ENCODE measurements at places on chromosomes 4 and X. TPM values are rescaled to one million over a fixed set of nuclear protein-coding genes. Genes with fewer than 3 reads are reported as not detected.

- no peaks in the 10 kb centered on the region for H3K27me3 ChIP-seq
- no peak for DNase-seq
- H3K4me1 ChIP-seq: peaks cover 2% of the 10 kb centered on the region
- no peaks in the 10 kb centered on the region for H3K36me3 ChIP-seq
- H3K4me3 ChIP-seq: no peak overlapping the region
- H3K27ac ChIP-seq: no peak overlapping the region
Measured at GRCh38 chrX:19800821-19801374, 86.5 kb downstream of the SH3KBP1 start.

DNA sequence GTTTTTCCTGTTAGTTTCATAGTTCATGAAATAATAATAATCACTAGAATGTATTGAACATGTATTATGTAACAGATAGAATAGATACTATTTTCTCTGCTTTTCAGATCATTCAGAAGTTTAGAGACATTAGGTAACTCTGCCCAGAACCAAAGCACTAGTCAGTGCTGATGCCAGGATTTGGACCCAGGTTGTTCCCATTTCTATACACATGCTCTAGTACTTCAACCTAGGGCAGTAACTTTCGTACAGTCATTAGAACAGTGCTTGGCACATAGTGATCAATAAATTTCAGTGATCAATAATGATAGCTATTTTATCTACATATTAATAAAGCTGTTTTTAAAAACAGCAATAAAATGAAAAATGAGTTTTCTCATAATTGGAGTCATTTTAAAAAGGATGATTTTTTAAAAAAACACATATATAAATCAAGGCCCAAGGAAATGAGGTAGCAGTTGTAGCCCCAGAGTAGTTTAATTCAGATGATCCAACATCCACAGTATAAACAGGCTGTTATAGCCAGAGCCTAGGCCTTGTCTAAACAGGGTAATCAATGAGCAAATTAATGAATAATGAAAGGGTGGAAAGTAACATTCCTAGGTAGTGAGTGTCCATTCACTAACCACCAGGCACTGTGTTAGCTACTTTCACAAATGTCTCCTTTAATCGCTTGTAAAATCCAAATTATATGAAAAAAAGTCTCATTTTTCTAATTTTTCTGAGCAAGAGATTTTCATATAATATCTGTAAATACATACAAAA, 25.6 kb downstream of the TXK start:
- no peaks in the 10 kb centered on the region for H3K4me1 ChIP-seq
- H3K36me3 ChIP-seq: no peaks in the 10 kb centered on the region
- no peak for DNase-seq
- no peak overlapping the region for H3K4me3 ChIP-seq

DNA sequence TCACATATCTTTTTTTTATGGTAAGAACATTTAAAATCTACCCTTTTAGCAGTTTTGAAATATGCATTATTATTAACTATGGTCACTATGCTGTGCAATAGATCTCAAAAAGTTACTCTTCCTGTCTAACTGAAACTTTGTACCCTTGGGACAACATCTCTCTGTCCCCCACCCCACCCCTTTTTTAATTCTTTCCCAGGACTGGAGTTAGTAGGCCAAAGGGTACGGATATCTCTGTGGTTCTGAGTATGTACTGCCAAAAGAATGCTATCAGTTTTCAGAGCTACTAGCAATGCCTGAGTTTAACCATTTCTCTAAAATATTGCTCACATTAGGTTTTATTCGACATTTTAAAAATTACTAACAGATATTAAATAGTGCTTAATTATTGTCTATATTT, 4.7 kb upstream of the FAM241A start:
- H3K4me3 ChIP-seq: no peak overlapping the region
- H3K27me3 ChIP-seq: peaks cover 2% of the 10 kb centered on the region
- H3K4me1 ChIP-seq: no peaks in the 10 kb centered on the region
- no peak overlapping the region for H3K27ac ChIP-seq

GRCh38 chr4:39030725-39031124, 1.5 kb downstream of the TMEM156 start:
- H3K4me3 ChIP-seq: no peak overlapping the region
- H3K4me1 ChIP-seq: peaks cover 13% of the 10 kb centered on the region
- peak; percentile 41 for DNase-seq
- peak overlapping the region; percentile 66 for H3K27ac ChIP-seq
- H3K36me3 ChIP-seq: no peaks in the 10 kb centered on the region
- no peaks in the 10 kb centered on the region for H3K27me3 ChIP-seq

GRCh38 chr4:112954286-112954685, 95.2 kb upstream of the ANK2 start:
- no peaks in the 10 kb centered on the region for H3K4me1 ChIP-seq
- H3K27me3 ChIP-seq: no peaks in the 10 kb centered on the region
- no peak for DNase-seq
- H3K27ac ChIP-seq: no peak overlapping the region
- H3K4me3 ChIP-seq: no peak overlapping the region

Gene DGKK
- not detected for total RNA-seq

DNA sequence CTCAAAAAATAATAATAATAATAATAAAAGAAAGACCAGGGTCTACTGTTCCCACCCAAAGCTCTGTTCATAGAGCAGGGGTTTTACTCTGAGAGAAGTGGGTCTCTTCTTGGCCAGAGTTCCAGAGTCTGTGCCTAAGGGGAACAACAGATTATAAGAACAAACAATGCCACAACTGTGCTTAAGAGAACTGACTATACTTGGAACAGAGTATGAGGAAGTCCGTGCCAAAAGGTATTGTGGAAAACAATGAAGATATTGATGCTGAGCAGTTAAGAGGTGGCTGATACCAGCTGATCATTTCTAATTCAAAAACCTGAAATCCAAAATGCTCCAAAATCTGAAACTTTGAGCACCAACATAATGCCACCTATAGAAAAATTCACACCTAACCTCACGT, 229.6 kb downstream of the FBXO8 start:
- no peak overlapping the region for H3K27ac ChIP-seq
- no peaks in the 10 kb centered on the region for H3K36me3 ChIP-seq
- no peaks in the 10 kb centered on the region for H3K4me1 ChIP-seq
- no peaks in the 10 kb centered on the region for H3K27me3 ChIP-seq
- DNase-seq: no peak
- no peak overlapping the region for H3K4me3 ChIP-seq

DNA sequence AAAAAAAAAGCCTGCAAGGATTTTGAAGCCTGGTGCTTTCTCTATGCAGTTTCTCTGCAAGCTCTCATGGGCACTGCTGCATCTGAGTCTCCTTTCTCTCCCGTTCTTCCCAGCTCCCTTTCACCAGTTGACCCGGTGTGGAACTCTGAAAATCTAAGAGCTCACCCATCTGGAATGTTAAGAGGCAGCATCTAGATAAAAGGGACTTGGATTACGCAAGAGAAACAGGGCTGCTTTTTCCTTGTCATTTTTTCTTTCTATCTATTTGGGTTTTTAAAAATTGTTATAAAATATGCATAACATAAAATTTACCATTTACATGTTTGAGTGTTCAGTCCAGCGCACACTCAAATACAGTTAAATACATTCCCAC, 95.2 kb upstream of the RPS6KA3 start:
- peaks cover 6% of the 10 kb centered on the region for H3K4me1 ChIP-seq
- no peaks in the 10 kb centered on the region for H3K27me3 ChIP-seq
- peak; percentile 75 for DNase-seq
- no peaks in the 10 kb centered on the region for H3K36me3 ChIP-seq
- peak overlapping the region; percentile 89 for H3K27ac ChIP-seq
- no peak overlapping the region for H3K4me3 ChIP-seq

GRCh38 chr4:95051702-95052020, 293.9 kb downstream of the BMPR1B start:
- no peaks in the 10 kb centered on the region for H3K4me1 ChIP-seq
- H3K27ac ChIP-seq: no peak overlapping the region
- DNase-seq: no peak

Gene REELD1
- not detected for total RNA-seq

Gene GPR143
- not detected for total RNA-seq

Gene UBQLN2
- total RNA-seq: 4.1 TPM

DNA sequence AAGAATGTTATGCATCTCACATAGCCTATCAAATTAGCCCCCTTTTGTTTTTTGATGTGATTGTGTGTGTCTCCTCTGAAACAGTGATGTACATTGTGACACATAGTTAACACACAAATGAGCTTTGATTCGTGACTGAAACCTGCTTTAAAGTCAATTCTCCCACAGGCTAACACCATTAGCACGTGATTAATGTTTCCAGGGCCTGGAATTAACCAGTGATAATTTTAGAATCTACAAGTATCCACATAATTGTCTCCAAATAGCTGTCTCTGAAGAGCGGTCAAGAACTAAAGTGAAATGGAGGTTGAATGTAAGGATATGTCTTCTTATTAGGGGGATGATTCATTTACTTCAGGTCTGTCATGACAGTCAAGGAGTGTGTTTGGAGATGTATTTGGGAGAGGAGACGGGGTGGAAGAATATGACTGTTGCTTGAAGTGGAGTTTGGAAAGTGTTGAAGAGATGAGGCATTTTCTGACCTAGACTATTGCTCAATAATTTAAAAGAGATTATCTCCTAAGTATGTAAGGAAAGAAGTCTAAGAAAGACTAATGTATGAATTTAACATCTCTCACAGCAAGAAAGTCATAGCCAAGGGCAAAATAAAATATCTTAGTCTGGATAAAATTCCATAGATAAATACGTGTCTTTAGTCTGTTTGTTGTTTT, 13.7 kb upstream of the RASGEF1B start:
- H3K36me3 ChIP-seq: no peaks in the 10 kb centered on the region
- no peak overlapping the region for H3K4me3 ChIP-seq
- H3K27me3 ChIP-seq: peaks cover 3% of the 10 kb centered on the region

Gene IL1RAPL2
- total RNA-seq: not detected

Gene CFAP47
- not detected for total RNA-seq

- DNase-seq: peak; percentile 18
- no peaks in the 10 kb centered on the region for H3K36me3 ChIP-seq
- H3K27me3 ChIP-seq: 0 out of 2 replicates have a peak, but pooled peaks cover 1% of the 10 kb centered on the region
- peaks cover 6% of the 10 kb centered on the region for H3K4me1 ChIP-seq
Measured at GRCh38 chr4:184808713-184809050, 17.1 kb downstream of the ACSL1 start.

GRCh38 chrX:137425273-137425902, 140.5 kb upstream of the ZIC3 start:
- H3K4me1 ChIP-seq: no peaks in the 10 kb centered on the region
- no peak overlapping the region for H3K4me3 ChIP-seq
- H3K27ac ChIP-seq: no peak overlapping the region

DNA sequence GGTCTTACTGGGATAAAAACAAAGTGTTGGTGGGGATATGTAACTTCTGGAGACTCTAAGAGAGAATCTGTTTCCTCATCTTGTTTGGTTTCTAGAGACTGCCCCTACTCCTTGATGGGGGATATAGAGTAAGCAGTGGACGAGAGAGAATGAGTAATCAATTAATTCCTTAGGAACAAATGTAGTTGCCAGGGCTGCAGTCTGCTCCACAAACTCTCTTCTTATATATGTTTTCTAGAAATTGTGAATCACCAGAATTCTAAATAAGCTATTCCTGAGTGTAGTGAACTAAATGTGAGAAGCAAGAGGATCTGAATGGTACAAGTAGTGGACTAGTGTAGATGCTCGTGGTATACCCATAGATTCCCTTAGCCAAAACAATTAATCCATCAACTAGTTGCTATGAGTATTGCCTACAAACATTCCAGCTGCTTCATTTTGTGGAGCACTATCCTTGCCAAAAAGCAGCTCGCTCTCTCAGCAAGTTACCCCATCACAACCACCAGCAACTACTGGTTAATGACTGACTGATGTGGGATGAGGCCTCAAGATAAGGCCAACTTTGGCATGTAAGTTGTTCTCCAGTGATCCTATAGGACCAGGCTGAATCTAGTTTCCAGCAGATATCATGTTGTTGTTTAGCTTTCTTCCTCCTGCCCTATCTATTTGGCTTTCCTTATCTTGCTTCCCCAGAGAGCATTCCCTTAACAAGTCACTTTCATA, 273.0 kb downstream of the SLC7A11 start:
- DNase-seq: peak; percentile 59
- no peak overlapping the region for H3K4me3 ChIP-seq
- no peaks in the 10 kb centered on the region for H3K27me3 ChIP-seq

GRCh38 chr4:169682372-169683047, 62.1 kb downstream of the CLCN3 start:
- no peaks in the 10 kb centered on the region for H3K27me3 ChIP-seq
- peaks cover 3% of the 10 kb centered on the region for H3K36me3 ChIP-seq
- H3K4me3 ChIP-seq: no peak overlapping the region
- H3K27ac ChIP-seq: no peak overlapping the region
- H3K4me1 ChIP-seq: no peaks in the 10 kb centered on the region
- DNase-seq: peak; percentile 15

Gene HSFX3
- not detected for total RNA-seq

DNA sequence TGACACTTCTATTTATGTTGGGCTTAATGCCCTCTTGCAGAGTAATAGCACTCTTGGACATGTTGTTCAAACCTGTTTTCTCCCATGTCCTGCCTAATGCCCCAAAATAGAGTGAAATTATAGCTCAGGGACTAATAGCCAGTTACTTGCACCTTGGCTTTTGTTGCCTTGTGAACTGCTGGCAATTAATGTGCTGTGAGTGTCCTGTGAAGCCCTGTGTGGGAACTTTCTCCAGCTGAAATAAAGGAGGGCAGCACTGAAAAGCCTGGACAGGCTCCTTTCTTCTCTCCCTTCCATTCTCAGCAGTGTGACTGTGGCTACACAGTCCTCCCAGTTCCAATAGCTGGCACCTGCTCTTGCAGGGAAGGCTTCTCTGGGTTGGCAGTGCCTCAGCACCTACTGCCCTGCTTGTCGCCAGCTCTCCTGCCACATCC, 72.4 kb downstream of the DCLK2 start:
- no peak overlapping the region for H3K4me3 ChIP-seq
- no peaks in the 10 kb centered on the region for H3K36me3 ChIP-seq
- H3K27ac ChIP-seq: no peak overlapping the region
- H3K27me3 ChIP-seq: no peaks in the 10 kb centered on the region
- peaks cover 5% of the 10 kb centered on the region for H3K4me1 ChIP-seq
- DNase-seq: no peak

DNA sequence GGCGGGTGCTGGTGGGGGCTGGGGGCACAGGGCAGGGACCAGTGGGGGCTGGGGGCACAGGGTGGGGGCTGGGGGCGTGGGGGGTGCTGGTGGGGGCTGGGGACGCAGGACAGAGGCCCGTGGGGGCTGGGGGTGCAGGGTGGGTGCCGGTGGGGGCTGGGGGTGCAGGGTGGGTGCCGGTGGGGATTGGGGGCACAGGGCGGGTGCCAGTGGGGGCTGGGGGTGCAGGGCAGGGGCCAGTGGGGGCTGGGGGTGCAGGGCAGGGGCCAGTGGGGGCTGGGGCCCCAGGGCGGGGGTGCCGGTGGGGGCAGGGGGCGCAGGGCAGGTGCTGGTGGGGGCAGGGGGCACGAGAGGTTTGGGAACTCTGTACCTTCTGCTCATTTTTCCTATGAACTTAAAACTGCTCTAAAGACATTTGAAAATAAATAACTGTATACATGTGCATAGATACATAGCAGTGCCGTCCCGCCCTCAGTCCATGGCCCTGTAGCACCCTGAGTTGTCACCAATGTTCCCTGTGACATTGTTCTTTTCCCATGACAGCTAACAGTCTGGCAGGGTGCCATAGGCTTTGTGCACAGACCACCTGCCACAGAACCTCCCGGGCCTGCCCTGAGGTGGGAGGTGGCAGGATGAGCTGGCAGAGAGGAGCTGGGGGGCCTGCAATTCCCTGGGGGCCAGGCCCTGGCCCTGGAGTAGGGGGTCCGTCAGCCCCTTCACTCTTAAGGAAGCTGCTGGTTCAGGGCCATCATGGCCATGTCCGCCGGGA, 35.6 kb upstream of the ADRA2C start:
- H3K27me3 ChIP-seq: peaks cover 45% of the 10 kb centered on the region
- no peak overlapping the region for H3K27ac ChIP-seq
- no peak for DNase-seq
- no peaks in the 10 kb centered on the region for H3K36me3 ChIP-seq
- H3K4me1 ChIP-seq: peaks cover 5% of the 10 kb centered on the region
- H3K4me3 ChIP-seq: no peak overlapping the region

GRCh38 chrX:111662292-111662691, 18.7 kb upstream of the ALG13 start:
- no peak overlapping the region for H3K4me3 ChIP-seq
- no peaks in the 10 kb centered on the region for H3K36me3 ChIP-seq
- peaks cover 2% of the 10 kb centered on the region for H3K27me3 ChIP-seq

Data from IMR-90 (cell line).